A549 (cell line): ENCODE measurements at places on chromosomes 3 and 15.
A peak's percentile ranks its signal among the peaks of the same experiment; 100 is the strongest.

DNA sequence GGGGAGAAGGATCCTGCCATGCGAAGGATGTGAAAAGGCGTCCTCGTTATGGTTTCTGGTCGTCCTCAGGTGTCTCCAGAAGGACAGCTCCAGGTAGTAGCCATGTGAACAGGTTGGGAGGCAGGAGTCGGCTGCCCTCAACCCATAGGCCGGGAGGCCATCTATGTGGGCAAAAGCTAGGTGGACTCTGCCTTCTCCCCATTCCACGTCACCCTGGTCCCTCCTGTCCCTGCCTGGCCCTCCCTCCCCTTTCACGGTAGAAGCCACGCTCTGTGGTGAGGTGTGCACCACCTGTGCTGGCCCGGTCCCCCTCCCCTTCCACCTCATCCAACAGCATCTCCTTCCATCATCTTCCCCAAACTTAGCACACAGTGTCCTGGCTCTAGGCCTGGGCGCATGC lies 16.3 kb downstream of the ITIH3 start:
- no peak for DNase-seq

GRCh38 chr3:197023241-197023997 lies 6.2 kb downstream of the MELTF start:
- no peak for DNase-seq

GRCh38 chr3:62373215-62373614 lies at the start of gene FEZF2:
FEZF2 (minus strand) TSS chr3:62373550; CDS start chr3:62372868, 682 bp downstream.
- no peak for DNase-seq

GRCh38 chr3:133828576-133829309 lies 23.1 kb downstream of the SRPRB start:
- DNase-seq, result no peak

DNA sequence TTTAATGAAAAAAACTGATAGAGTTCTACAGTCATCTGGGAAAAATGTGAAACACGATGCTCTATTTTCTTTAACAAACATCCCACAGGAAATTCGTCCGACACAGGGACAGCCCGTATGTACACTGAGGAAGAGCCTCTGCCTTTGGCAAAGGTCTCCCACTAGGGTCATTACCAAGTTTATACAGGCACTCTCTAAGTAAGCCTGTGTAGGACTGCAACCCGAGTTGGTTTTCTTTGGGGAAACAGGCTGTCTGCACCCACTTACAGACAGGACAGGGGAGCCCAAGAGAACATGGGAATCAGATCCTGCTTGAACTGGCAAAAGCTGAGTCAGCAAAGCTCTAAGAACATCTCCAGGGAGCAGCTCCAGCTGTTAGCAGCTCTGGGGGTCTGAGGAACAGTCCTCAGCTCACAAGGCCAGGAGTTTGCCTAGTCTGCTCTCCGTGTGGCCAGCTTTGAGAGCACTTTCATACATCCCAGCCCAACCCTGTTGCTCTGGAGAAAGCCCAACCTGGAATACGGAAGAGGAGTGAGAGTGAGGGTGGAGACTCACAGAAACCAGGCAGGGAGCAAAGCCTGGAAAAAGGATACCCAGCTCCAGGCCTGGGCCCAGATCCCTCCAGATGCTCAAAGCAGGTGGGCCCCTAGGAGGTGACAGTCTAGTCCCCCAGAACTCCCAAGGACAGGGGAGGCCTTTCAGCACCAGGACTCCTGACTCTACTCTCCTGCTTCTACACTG lies 1.9 kb downstream of the TBC1D2B start:
- DNase-seq, result peak; percentile 38

DNA sequence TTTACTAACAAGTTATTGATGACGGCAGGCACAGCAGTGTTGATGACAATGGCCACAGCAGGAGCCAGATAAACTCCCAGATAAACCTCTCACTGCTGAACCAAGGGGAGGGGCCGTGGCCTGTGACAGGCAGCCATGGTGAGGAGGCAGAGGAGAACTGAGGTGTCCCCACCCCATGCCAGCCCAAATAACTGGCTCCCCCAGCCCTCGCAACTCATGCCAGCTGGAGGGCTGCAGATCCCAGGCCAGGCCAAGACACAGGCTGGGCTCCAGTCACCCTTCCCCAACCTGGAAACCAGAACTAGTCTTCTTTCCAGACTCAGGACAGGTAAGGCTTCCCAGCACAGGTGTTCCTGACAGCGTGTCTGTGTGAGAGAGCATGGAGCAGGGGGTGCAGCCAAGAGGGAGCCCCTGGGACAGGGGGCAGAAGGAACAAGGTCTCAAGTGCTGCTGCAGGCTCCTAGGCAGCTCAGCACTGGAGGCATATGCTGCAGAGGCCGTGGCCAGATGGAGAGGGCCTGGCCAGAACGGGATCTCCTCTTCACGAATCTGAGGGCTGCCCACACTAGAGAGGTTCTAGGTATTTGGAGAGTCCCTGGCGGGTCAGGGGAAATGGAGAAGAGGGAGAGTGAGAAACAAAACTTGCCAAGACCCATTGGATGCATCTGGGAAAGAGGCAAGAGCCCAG lies 15.9 kb downstream of the PLA2G4F start:
- no peak for DNase-seq

DNA sequence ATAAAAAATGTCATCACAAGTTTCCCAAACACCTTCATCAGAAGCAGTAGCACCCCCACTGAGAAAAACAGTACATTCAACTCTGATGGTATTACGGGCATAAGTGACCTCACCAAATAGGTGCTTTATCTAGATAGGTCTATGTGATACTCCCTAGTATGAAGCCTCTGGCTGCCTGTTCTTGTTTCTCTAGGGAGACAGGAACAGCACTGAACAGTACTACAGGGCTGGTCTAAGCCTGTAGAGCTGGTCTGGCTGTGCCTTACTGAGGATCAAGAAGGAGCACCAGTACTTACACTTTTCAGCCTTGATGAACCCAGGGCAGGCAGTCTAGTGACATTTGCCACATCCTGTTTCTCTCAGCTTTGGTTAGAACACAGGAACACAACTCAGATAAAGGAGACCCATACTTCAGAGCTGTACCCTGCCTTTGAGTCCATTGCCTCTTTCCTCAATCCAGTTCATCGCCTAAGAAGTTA lies 35.9 kb downstream of the OXNAD1 start:
- DNase-seq, result no peak

- peak; percentile 94 for DNase-seq
Measured at GRCh38 chr3:87206070-87206469, 21.0 kb upstream of the CHMP2B start.

DNA sequence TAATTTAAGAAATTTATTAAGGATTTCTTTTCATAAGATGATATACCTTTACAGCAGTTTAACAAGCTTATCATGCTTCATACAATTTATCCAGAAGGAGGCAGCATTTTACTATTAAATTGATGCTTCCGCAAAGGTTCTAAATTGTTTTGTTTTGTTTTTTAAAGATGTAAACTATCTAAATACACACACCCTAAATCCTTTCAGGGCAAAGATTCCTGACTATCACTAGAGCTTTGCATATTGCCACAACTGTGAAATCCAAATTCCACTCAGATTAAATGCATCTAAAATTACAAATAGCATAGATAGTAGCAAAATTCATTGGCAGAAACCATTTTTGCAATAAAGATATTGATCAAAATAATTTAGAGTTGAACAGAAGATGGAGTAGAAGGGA lies 44.5 kb upstream of the CCNL1 start:
- peak; percentile 29 for DNase-seq

- DNase-seq, result no peak
Measured at GRCh38 chr3:107604057-107604822, 81.5 kb downstream of the BBX start.

DNA sequence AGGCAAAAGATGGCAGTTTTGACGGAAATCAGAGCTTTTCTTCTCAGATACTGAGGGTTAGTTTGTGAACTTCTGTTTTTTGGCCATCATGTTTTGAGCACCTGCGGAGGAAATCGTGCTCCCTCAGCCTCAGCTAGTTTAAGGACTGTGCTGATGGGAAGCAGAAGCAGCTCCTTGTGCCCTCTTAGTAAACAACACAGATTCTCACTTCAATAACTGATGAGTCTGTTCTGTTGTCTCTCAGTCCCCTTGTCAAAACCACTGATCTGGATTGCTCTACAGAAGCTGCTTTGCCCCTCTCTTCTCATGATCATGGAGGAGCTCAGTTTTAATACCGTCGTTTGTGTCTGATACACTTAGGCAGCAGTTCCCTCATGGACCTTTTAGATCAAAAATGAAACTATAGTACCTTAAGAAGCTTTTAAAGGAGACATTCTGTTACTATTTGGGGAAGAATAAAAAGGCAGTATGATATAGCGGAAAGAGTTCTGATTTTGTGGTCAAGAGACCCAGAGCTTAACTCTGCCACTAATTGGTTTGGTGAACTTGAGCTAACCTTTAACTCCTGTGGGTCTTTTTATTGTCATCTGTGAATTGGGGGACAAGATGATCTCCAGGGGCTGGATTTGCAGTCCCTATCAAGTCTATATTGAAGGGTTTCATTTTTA lies 152.6 kb downstream of the BBX start:
- DNase-seq, result no peak

GRCh38 chr3:188721990-188722389 lies 449.8 kb upstream of the TPRG1 start:
- DNase-seq, result no peak

- DNase-seq, result no peak
Measured at GRCh38 chr3:129845956-129846355, 47.6 kb downstream of the TMCC1 start.

- DNase-seq, result peak; percentile 85
Measured at GRCh38 chr15:63504979-63505841, 817 bp downstream of the USP3 start.

DNA sequence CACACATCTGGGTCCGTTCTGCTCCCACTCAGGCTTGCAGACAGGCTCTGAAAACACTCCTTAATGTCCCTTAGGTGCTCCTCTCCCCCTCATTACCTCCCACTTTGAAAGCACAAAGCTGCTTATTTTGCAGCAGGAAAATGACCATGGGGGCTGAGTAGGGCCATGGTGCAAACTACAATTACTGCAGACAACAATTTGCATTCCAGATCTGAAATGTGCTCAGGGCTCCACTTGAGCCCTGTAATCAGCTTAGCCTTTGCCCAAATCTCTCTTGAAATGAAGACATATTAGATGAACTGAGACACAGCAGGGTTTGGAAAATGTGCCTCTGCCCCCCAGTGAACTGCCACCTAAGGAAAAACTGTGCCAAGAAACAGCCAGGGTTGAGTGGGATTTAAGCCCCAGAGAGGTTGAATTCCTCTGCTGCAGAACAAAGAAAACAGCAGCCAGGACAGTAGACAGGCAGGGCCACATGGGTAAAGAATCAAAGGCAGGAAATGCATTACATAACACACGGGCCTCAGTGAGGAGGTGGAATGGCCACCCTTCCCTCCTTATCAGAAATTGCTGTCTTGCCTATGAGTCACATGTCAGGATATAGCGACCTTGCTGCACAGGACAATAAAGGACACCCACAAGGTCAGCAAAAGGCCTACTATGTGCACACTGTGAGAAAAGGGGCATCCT lies 126.8 kb upstream of the ARHGEF3 start:
- no peak for DNase-seq

DNA sequence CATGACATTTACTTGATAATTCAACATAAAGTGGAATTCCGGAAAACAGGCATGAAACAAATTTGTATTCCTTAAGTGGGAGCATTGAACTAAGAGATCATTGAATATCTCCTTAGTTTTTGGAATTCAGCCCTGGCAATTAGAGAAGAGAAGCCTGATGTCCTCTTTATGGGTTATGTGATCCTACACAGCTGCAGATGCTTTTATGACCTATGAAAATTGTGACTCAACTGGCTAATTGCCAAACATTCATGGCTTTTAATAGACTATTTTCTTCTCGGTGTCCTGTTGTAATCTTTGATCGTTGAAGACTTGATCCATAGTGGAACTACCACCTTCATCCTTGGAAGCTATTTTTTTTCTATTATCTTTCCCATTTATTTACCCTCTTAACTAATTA lies 46.1 kb downstream of the AGBL1 start:
- no peak for DNase-seq

DNA sequence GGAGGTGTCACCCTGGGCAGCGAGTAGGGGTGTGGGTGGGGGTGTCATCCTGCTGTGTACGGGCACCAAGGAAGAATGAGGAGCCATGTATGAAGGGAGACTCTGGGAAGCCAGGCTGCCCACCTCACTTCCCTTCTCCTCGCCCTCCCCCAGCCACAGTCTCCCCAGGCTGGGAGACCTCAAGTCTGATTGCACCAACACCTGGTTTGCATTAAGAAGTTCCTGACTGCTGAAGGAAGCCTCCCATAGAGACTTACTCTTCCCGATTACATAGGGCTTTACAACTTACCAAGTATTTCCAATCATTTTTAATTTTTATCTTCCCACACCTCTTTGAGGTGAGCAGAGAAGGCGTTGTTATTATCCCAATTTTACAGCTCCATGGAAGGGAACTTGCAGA lies 29.5 kb upstream of the SMAD3 start:
- DNase-seq, result no peak

DNA sequence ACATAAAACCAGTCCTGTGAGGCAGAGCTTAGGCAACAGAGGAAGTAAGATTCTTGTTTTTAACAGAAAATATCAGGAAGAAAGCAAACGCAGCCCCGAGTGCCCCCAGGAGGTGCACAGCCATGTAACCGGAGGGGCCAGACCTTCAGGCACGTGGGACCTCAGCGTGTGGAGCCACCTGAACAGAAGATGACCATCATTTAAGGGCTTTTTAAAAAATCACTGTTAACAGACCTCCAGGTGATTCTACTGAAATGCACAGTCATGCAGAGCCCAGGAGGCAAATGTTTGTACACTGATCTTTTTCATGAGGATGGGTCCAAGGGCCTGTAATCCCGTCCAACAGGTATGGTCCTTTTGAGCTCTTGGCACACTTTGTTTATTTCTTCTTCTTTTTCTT lies 38.8 kb downstream of the SPG21 start:
- DNase-seq, result peak; percentile 37

GRCh38 chr3:146972726-146973125 lies 367.6 kb upstream of the PLSCR5 start:
- no peak for DNase-seq

GRCh38 chr3:5144316-5144994 lies 22.4 kb downstream of the ARL8B start:
- DNase-seq, result no peak

DNA sequence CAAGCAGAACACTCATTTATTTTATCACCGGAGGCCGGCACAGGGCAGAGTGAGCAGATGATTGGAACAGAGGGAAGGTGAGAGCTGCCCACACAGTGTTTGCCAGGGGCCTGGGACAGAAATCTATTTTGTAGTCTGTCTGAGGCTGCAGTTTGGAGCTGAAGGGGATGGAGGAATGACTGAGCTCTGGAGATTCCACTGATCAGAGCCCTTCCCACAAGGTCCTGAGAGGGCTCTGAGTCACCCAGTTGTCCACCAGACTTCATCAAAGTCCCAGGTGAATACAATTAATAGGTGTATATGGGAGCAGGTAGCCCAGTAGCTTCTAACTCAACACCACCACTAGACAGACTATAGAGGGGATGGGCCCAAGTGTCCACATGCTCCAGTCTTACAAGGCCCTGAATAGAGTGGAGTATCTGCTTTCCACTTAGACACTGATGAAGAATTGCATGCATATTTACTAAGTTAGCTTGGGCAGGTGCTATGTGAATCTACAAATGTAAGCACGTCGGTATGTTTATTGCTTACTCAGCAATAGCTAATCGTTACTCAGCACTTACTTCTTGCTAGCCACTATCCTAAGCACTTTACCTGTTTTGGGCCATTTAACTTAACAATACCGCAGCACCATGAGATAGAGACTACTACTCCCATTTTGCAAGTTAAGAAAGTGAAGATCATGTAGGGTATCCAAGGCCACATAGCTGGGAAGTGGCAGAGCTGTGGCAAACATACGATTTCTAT lies 2.7 kb upstream of the STARD5 start:
- no peak for DNase-seq
